ENCODE measurements at places on chromosomes 12 and 14.

- no peak for DNase-seq
Observed at GRCh38 chr12:110200124-110200417, 75.9 kb downstream of the IFT81 start.

DNA sequence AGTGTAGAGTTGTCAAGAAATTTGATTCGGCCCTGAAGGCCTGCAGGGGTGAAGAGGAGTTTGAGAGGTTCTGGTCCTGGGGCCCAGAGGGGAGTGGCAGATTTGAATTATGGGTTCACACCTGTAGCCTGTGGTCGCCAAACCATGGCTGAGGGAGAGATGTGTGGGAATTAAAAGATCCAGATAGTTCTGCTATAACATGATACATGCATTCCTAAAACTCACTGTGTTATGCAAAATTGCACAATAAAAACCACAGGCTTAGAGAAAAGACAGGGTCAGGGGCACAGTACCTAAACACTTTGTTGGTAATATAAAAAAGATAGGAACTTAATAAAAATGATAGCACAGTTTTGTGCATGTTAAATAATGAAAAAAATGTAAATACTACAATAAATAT is 106.2 kb downstream of the TMEM30B start:
- DNase-seq = peak; percentile 87

DNA sequence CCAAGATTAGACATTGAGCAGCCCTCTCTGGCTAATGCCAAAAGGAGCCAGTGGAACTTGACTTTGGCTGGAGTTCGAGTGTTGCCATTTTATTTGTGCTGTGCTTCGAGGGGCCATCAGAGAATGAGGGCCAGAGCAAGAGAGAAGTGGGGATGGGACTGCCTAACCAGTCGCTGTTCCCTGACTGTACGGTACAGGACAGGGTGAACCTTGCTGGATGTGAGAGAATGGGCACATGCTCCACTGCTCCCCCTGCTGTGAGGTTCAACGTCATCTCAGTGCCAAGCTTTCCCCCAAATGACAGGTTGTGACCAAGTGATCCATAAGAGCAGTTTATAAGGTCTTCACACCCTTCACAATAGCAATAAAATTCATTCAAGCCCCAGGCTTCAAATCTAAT is 55.1 kb upstream of the BCL11B start:
- DNase-seq = no peak

- no peak for DNase-seq
Observed at GRCh38 chr14:43872222-43872621, 634.9 kb downstream of the FSCB start.

DNA sequence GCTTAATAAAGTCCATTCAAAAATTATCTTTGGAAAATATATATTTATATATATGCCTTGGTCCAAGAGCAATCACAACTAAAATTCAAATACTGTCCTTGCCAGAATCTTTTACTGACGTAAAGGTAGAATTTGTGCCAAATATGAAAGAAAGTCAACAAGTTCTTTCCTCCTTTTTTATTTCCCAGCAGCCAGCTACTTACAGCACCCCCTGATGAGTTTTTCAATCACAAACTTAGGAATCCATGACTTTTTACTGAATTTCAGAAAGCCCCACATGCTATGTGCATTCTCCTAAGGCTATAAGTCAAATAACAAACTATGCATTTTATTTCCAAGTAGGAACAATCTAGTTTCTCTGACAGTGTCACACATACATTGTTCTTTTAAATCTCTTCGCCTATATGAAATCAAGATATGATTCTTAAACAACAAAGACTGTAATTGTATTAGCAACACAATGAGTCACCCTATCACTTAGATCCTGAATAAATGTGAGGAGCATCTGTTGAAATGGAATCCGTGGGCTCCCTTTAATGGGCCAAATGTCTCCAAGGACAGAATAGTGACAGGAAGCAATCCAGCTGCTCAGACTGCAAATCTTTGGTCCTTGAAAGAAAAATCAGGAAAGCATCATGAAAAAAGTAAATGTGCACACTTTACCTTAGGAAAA is 271.4 kb downstream of the DUSP6 start:
- DNase-seq = no peak

DNA sequence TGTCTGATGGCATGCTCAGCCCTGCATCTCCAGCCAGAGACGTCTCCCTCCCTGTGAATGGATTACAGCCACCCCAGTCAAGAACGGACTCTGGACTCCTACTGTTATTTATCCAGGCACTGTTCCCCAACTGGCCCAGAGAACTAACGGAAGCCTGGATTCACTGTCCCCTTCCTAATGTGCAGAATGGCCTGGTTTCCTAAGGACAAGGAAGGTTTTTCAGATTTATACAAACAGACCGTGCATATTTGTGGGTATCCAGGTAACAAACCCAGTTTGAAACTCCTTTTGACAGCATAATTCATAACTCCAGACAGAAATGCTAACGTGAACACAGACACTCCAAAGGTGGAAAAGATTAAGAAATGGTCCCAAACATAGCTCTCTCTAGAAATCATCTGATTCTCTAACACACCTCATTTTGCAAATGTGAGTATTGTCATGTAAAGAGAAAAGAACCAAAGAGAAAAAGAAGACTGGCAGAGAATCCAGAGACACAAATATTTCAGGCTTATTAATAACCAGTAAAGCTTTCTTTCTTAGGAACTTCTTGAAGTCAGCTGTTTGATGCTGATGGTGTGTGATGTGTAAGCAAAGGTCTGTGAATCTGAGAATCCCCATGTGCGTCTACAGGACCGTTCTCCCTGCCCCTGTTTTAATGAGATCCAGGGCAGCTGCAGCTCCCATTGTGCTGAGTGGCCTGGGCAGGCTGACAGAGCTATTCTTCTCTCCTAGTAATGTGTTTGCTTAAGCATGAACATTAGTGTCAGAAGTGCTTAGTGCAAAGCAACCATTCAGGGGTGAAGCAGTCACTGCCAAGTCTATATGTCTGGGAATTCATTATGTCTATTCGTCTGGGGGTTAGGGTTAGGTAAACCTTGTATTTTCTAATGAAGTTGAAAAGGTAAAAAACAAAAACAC is 86.8 kb upstream of the HIF1A start:
- no peak for DNase-seq

DNA sequence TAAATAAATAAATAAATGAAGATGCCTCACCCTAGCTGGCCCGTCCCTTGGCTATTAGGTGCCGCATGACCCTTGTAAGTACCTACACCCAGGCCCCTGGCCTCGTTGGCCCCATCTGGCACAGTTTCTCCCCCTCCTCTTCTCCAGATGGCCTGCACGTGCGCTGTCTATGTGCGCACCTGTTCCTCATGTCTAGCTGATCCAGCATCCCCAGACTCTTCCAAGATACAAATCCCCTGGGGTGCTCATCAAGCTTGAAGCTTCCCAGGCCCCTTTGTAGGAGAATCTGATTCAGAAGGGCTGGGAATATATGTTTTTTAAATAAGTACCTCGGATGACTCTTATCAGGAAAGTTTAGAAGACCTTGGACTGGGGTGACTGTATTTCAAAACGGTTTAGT is 133.3 kb downstream of the CHST11 start:
- DNase-seq = no peak

DNA sequence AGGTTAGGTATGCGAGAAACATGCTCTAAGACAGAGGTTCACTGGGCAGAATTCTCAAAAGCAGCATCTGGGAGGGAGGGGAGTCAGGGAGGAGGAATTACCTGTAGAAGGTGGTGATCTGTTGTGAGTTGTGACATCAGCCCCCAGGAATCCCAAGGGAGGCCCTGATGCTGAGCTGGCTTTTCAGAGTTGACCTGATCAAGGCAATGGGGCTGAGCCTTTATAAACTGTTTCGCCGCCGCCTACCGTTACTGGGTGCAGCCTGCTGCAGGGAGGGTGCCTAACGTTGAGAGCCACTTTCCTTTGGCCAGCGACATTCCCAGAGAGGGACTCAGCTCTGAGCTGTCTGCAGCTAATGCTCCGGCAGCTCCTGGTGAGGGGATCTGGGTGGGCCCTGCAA is 257.9 kb upstream of the TMEM132C start:
- no peak for DNase-seq

DNA sequence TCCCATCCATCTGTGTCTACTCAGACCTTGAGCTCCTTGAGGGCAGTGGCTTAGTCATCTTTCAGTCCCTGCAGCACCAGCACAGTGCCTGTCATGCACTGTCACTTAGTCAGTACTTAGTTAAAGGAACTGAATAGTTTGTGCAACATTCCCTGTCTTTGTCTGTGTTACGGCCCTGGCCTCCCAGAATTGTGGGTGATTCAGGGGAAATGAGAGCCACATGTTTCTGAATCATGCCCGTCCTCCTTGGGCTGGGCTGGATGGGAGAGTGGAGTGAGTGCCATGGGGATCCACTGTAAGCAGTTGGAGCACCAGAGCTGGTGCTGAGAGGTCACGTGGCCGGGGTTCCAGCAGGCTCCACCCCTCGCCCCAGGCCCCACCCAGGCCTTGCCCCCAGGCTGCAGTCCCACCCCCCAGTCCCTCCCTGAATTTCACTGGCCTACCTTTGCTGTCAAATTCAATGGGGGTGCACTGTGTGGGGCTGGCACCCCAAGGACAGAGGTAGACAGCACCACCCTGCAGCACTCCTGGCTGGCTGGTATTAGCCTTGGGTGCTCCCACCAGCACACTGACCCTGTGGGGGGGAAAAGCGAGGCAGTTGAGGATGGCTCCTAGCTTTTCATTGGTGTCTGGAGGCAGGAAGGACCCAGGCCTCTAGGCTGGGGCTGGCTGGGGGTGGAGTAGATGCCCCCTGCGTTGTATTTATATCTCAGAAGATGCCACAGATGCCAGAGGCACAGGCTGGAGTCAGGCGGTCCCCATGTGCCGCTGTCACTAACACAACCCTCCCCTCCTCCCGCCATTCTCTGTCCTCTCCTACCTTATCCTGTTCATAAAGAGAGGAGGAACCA is 7.5 kb downstream of the ITGA5 start:
- peak; percentile 94 for DNase-seq

All from adipocyte (in vitro differentiated cells).